ENCODE measurements at places on chromosomes 2 and 18.

DNA sequence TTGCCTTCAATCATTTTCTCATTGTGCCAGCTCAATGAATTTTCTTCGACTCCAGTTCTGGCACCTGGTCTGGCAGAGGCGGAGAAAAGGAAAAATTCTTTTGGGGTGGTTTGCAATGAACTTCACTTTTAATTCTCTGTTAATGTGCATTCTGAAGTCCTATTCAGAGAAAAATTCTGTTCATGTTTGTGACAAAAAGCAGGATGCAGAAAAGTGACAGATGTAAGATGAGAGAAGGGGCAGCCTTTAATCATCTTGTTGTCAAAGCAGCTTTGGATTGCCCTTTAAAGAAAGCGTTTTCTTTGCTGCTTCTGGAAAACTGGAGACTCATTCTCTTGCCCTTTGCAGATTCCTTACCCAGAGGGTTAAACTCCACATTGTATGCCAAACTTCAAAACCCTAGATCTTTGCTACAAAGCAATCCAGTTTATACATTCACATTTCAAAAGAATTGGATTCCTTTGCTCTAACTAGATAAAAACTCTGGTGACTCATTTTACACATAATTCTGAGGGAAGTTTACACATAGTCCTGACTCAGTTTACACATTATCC, 94.6 kb upstream of the CAVIN2 start:
- DNase-seq: no peak

GRCh38 chr18:6055711-6056110, 160.4 kb upstream of the TMEM200C start:
- DNase-seq: no peak

DNA sequence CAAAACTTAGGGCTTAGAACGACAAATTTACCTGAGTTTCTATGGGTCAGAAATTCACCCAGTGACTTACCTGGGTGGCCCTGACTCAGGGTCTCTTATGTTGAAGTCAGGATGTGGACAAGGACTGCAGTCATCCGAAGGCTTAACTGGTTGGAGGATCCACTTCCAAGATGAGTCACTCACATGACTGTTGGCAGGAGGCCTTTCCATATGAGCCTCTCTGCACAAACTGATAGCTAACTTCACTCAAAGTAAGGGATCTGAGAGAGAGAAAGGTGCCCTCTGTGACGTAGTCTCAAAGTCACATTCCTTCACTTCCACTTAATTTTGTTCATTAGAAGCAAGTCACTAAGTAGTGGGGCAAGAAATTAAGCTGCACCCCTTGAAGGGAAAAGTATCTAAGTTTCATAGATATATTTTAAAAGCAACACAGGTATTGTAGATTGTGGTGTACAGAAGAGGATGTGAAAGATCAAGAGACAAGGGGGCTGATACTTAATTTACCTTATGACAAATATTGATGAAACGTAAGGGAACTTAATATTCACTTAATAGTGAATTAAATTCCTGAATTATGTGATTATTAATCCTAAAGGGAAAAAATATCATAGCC, 48.4 kb downstream of the TANK start:
- no peak for DNase-seq

DNA sequence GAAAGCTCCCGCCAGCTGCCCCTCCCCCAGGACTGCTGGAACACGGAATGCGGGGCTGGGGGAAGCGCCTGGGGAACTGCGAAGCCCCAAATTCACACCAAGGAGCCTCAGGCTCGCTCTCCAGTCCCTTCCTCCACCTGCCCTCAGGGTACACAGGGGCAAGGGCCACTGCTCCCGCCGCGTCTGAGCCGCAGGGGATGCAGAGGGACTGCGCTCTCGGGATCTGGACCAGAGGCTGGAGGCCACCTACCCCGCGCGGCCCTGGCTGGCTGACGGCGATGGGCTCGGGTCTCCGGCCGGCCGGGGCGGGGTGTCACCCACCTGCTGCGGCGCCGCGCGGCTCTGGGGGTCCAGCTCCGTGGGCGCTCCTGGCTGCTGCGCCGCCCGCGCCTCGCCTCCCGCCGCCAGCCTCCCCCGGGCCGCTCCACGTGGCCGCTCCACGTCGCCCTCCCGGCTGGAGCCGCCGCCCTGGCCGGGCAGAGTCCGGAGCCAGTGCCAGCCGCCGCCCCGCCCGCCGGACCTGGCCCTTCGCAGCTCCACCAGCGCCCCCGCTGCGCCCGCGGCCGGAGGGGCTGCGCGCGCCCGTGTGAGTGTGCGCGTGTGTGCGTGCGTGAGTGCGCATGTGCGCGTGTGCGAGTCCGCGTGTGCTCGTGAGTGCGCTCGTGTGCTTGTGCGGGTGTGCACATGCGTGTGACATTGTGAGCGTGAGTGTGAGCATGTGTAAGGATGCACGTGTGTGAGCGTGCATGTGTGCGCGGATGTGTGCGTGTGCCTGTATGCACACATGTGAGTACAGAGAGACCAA, at the start of gene CGREF1:
CGREF1 (minus strand) TSS at position 604 of the 805 bp plus-strand sequence. CDS start 14,762 bp downstream, outside the sequence.
- DNase-seq: no peak

DNA sequence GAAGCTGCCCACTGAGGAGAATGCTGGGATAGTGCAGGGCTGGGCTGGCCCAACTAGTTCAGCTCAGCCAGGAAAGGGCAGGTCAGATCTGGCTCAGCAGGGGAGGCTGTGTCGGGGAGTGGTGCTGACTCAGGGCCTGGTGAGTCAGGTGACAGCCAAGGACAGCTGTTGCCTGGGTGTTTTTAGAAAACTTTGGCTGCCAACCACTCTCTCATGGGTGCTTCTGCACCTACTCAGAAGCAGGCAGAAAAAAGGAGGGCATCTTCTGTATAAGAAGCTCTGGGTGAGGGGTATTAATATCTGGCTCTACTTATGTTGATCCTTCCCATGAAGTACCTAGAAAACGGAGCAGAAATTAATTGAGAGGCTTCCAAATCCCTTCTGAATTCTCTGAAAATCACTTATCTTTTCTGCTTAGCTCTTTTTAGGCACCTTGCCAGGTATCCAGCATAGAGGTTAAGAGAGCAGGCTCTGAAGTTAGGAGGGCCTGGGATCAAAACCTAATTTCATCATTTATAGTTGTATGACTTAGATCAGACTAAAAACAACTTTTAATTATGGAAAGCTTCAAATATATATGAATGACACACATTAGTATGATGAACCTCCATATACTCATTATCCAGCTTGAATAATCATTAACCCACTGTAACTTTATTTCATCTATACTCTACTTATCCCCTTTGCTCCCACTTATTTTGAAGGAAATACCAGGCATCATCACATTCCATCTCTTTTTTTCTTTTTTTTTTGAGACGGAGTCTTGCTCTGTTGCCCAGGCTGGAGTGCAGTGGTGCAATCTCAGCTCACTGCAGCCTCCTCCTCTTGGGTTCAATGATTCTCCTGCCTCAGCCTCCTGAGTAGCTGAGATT, 15.5 kb upstream of the RAB10 start:
- no peak for DNase-seq

DNA sequence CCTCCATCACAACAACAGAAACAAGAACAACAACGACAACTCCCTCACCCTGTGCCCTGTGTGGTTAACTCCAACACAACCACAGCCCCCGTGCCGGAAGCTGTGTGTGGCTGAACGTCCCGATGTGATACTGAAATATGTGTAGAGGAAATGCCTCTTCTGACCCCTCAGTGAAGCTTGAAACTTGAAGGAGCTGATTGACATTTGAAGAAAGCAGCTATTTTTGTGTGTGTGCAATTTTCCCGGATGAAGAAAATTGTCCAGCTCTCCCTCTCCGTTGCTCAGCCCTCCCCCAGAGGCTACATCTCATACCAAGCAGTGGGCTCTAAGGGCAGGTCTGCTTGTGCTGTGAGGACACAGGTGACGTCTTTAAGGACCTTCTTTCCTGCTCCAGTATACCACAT, 173.8 kb downstream of the ICOS start:
- DNase-seq: peak; percentile 21

DNA sequence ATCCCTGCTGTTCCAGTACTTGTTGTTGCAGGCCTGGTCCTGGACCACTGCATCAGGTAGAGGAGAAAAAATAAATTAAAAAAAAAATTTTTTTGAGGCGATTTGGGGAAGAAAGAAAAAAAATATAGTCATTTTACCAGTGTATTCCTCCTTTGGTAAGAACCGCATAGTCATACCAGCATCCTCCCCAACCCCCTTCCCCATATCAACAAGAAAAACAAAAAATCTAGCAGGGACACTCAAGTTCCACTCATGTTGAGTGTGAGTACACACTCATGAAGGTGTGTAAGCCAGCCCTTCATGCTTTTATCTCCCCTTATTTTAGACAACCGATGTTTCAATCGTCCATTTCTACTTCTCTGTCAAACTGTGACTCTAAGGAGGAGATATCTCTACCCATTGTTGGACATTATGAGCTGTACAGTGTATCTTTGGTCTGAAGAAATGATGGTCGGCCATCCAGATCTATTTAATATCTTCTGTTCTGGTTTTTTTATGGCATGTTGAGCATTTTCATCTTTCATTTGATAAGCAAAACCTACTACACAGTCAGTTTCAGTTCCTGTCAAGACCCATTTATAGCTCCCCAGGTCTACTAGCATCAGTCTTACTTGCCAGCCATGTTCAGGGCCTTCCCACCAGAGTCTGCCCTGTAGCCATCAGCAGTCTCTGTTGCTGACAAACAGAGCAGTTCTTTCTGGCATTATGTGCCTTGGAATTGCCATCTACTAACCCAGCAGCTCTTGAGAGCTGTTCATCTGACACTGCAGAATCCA, 20.0 kb downstream of the ELP2 start:
- no peak for DNase-seq

GRCh38 chr2:54606393-54606958, 117.0 kb upstream of the EML6 start:
- no peak for DNase-seq

DNA sequence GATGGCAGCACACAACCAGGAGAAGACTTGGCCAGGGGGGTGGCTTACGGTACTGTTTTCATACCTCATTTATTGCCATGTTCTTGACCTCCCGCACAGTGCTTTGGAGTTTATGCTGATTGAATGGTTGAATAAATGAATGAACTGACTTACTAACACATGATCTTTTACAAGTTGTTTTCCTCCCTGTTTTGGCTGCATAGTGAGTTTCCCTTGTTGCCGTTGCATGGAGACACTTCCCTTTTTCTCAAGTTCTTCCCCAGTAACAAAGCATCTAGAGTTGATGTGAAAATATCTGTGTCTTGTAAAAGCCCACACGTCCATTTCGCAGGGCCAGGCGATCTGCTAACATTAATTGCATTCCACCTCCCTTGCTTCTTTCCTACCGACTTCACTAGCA, 35.7 kb upstream of the RAB1A start:
- no peak for DNase-seq

- DNase-seq: no peak
Observed at GRCh38 chr2:241753493-241753892, 19.1 kb downstream of the D2HGDH start.

DNA sequence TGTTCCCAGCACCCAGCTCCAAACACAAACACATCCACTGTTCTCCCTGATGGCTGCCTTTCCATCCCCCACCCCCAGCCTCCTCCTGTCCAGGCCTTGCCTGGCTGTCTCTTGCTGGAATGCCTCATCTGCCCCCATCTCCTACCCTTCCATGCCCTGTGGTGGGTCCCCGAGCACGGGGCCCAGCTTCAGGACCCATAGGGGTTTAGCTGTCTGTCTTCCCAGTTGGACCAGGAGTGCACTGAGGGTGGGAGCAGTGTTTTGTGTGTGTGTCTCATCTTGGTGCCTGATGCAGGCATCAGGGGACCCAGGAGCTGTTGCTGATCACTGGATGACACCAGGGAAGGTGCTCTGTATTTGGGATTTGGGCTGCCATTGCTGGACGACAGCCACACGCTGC, 34.5 kb downstream of the GLI2 start:
- no peak for DNase-seq

- DNase-seq: no peak
Observed at GRCh38 chr2:60051991-60052390, 501.5 kb downstream of the BCL11A start.

- DNase-seq: no peak
Observed at GRCh38 chr18:48356151-48356745, 52.9 kb downstream of the ZBTB7C start.

DNA sequence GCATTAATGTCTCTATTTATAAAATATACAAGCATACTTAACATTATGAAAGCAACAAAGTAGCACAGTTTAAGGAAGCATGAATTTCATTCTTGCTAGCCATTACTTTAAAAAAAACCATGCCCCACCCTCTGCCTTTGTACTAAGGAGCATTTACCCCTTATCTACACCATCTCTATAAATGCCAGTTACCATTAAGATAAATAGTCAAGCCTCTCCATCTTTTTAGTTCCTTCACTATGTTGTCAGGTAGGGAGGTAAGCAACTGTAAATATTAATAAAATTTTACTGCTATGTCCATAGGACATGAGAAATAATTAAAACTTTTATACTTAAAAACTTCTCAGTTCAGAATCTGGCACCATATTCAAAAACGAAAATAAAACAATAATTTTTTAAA, 42.1 kb downstream of the ROCK1 start:
- DNase-seq: no peak

DNA sequence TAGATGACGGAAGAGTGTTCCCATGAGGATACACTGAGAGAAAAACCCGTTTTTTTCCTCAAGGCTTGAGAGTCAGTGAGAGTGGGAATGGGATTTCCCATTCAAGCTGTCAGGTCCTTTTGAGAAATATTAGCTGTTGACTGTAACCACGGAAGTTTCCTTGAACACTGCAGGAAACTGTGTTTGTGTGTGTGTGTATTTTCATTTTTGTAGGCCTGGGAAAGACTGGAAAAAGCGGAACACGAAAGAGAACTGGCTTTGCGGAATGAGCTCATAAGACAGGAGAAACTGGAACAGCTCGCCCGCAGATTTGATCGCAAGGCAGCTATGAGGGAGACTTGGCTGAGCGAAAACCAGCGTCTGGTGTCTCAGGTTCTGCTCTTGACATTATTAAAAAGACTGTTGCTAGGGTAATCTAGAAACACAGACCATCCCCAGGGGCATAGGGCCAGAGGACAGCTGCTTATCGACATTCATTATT, 98.8 kb upstream of the EML6 start:
- no peak for DNase-seq

- no peak for DNase-seq
Observed at GRCh38 chr2:230814616-230815015, 50.1 kb upstream of the ITM2C start.

- DNase-seq: no peak
Observed at GRCh38 chr2:158730621-158731140, 64.4 kb upstream of the DAPL1 start.

DNA sequence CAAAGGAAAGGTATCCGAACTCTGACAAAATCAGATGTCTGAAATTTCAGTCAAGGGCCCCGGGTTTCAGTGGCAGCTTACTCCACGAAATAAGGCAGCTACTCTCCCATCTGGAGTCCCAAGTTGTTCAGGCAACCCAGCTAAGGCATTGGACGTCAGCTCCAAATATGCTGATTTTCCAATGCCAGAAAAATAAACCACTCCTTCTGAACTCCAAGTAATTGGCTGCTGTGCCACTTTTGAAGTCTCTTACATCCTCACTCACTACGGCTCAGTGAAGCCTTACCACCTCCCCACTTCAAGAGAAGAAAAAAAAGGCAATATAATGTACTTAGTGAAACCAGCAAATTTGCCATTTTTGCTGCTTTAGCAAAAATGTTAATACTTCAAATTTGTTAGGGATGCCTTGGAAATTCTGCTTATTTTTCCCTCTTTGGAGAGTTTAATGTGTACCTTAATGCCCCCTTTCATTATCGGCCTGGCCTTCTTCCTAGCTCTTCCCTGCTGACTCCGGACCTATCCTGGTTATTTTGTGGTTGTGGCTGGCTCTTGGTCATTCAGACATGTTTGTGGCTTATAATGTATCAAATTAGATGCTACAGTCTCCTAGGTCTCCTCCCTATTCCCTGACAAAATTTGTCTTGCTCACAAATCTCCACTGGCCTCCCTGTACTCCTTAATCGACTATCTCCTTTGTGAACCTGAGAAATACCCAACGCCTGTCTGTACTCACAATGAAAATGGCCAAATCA, 589.2 kb upstream of the ZEB2 start:
- no peak for DNase-seq

GRCh38 chr2:86634352-86634751, 10.7 kb upstream of the RNF103 start:
- DNase-seq: no peak
